ENCODE measurements at places on chromosomes 7 and 10.

GRCh38 chr7:26101361-26102151, 50.4 kb upstream of the NFE2L3 start:
- no peak for DNase-seq

DNA sequence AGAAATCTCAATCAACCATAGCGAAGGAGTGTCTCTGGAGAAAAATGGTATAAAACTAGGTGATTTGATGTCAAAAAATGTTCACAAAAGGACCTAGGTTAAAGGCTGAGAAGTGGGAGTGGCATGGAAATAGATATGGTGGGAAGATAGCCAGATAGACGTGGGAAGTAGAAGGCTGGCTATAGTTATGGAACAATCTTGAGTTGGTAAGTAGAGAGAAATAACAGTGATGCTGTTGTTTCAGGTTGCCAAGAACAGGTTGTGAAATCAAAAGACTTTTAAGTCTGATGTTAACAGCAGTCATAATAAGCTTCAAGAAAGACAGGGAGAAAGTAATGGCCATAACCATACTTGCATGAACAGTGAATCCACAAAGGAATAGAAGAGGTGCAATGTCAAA, 106.1 kb upstream of the RSU1 start:
- DNase-seq, result no peak

- no peak for DNase-seq
These were observed 285.8 kb downstream of the CAMK1D start for GRCh38 chr10:12635127-12635541.

DNA sequence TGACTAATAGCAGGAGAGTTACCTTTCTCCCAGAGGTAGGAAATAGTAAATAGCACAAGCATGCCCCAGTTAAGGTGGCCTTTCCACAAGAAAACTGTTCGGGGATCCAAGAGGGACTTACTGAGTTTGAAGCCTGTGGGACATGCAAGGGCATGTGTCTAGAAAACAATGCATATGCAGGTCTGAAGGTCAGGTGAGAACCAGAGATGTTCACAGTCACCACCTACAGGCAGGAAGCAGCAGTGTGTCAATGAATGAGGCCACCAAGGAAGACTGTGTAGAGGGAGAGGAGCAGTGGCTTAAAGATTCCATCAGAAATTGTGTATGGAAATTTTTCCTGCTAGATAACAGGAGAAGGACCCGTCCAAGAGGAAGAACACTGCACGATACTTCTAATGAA, 66.0 kb downstream of the CALD1 start:
- no peak for DNase-seq

- no peak for DNase-seq
These were observed 182.9 kb downstream of the HTR7 start for GRCh38 chr10:90674928-90675327.

GRCh38 chr7:70600993-70601392, 531.0 kb upstream of the GALNT17 start:
- no peak for DNase-seq

GRCh38 chr7:52064493-52064892, 747.9 kb upstream of the COBL start:
- no peak for DNase-seq

DNA sequence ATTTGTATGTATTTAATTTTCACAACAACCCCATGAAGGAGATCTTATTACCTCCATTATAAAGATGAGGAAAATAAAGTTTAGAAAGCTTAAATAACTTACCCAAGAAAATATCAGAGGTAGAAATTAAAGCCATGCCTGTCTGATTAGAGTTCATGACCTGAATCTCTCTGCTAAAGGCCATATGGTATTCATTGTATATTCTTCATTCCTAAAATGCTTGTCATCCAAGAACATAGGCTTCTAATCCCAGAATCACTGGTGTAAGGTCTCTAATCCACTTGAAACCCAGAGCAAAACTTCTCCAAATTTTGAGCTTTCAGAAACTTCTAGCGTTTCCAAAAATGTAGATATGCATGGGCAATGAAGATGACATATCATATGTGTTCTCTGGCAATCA, 72.3 kb upstream of the YAE1 start:
- no peak for DNase-seq

- no peak for DNase-seq
These were observed 24.2 kb downstream of the ADIRF start for GRCh38 chr10:86992456-86992855.

- no peak for DNase-seq
These were observed 177.9 kb downstream of the SKAP2 start for GRCh38 chr7:26686448-26686981.

- DNase-seq, result no peak
These were observed 102.5 kb downstream of the XPNPEP1 start for GRCh38 chr10:109820620-109821405.

DNA sequence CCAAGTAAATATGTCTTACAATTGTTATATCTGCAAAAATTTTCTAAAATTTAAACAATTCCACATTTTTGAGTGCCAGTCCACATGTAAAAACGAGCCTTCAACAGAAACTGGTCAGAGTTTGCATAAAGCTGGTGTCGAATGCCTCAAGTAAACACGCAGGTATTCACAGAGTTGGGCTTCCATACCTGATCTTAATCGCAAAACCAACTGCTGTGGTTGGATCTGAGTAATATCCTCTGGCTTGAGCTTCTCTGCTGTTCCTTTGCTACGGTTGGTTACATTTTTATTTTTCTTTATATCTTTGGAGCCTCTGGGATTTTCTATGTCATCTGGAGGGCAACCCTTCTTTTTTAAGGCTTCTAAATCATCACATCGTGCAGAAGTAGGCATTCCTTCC, 28.4 kb downstream of the ITGB1 start:
- DNase-seq, result no peak

- no peak for DNase-seq
These were observed 198.3 kb downstream of the HDAC9 start for GRCh38 chr7:18693816-18694215.

GRCh38 chr7:12102527-12102926, 108.6 kb upstream of the TMEM106B start:
- no peak for DNase-seq

DNA sequence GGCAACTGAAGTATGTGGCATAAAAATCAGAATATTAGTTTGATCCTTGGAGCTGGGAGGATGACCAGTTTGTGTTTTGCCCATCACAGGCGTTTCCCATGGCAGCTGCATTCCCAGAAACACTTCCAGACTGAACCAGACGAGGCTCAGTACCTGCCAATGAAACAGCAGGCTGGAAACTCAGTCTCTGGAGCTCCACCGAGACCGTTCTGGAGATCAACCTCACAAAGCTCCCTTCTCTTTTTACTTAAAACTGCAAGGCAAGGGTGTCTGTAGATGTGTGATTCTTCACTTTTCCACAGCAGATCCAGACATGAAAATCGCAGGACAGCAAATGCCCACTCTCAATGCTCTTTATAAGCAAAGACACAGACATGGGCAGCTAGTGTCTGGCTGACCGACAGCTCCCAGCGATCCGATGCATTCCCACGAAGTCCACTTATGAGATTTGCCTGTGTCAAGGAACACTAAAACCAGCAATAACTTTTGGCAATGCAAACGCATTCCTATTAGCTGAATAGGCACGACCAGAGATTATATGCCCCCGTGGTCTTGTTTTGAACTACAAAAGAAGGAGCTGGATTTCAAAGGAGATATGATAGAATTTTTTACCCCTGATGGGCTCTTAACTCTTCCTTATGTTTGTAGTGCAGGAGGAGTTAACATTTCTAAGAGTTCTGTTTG, 72.6 kb downstream of the ADAM12 start:
- DNase-seq, result no peak

DNA sequence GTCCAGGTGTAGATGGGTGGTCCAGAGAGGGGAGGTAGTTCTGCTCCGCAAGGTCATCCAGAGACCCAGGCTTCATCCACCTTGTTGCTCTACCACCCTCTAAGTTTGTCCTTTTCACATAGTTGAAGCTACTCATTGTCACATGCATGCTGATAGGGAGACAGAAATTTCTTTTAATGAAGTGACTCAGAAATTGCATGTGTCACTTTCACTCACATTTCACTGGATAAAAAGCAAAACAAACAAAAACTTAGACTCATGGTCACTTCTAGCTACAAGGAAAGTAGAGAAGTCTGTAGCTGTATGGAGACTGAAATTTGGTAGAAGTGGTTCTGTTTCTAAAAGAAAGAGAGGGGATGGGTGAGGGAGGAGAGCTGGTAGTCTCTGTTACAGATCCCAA, 161.9 kb downstream of the SORCS3 start:
- DNase-seq, result no peak

GRCh38 chr10:128210215-128211063, 84.2 kb upstream of the MKI67 start:
- DNase-seq, result peak; percentile 58

GRCh38 chr10:74133923-74134820, 16.5 kb downstream of the AP3M1 start:
- no peak for DNase-seq

- DNase-seq, result no peak
These were observed 110.1 kb downstream of the SMURF1 start for GRCh38 chr7:99033765-99034164.

- DNase-seq, result no peak
These were observed 195.5 kb upstream of the HPS1 start for GRCh38 chr10:98642281-98642680.

DNA sequence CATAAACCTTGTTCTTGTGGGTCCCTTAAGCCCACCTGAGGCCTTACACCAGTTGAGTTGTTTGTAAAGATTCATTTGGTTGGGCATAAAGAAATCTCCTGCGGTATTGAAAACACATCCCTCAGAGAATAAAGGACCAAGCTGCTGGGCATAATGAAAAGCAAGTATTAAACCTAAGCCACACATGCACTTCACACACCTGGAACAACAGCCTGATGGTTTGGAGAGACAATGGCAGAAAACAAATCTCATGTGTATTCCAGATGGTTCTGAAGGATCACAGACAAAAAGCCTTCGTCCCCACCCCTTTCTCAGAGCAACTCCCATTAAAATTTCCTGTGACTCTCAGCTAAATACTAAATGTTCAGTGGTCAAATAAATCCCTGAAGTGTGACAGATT, 44.2 kb downstream of the FEZF1 start:
- DNase-seq, result no peak

DNA sequence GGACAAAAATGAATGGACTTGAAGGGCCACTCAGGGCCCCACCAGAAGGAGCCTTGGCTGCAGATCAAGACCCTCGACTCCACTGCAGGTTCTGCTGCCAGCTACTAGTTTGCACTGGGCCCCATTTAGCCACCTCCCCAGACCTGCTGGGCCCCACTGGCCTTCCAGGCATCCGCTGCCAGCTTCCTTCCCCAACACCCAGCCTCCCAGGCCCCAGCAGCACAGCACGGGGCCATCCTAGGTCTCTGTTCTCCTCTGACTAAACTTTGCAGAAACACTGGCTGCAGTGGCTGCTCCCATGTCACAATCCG, 277.4 kb upstream of the KLF14 start:
- DNase-seq, result no peak

- no peak for DNase-seq
These were observed 22.1 kb upstream of the GLCCI1 start for GRCh38 chr7:7946486-7946885.

GRCh38 chr7:106089647-106090046, 22.5 kb downstream of the SYPL1 start:
- no peak for DNase-seq

- no peak for DNase-seq
These were observed 35.2 kb downstream of the BMPER start for GRCh38 chr7:33940503-33940902.

DNA sequence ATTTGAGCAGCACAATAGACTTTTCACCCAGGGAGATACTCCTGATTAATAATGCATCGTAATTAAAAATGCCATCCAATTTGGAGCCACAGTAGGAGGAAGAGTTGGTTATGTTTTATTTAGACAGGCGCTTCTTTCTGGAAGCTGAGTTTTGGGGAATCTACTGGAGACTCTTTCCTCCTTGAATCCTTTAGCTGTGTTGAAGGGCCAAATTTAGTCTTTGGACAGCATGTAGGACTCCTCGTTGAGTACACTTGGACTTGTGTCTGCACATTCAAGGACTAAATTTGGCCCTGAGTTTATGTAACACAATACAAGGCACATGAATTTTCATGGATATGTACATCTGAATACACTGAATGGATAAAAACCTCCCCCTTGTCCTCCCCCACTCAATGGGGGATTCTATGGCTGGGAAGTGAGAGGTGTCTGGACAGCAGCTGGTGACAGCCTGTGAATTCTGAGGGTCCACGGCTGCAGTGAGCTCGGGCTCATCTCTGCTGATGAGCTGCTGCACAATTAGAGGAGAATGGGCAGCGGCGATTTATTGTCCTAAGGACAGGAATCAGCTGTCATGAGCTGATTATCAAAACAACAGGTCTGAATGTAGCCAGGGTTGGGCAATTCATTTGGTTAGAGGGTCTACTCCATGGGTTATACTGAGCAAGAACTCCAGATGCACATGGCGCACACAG, 95.2 kb downstream of the PRTFDC1 start:
- no peak for DNase-seq

DNA sequence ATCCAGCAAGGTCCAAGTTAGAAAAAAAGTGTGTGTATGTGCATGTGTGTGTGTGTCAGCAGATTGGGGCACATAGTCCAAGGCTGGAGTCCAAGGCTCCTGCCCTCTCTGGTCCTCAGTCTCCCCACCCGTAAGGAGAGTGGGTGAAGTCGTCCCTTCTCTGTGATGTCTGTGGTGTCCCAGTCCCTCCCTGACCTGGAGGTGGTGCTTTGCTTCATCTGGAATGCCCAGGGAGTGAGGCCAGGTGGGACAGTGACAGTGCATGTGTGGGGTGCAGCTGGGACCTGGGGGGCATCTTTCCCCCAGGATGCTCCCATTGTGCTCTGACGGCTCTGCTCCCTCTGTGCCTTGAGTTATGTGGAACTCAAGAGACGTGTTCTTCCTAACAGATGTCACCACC, 18.0 kb downstream of the AQP1 start:
- DNase-seq, result no peak

GRCh38 chr7:69395061-69395714, 203.1 kb upstream of the AUTS2 start:
- no peak for DNase-seq
